ENCODE measurements at places on chromosomes 2 and 18.

DNA sequence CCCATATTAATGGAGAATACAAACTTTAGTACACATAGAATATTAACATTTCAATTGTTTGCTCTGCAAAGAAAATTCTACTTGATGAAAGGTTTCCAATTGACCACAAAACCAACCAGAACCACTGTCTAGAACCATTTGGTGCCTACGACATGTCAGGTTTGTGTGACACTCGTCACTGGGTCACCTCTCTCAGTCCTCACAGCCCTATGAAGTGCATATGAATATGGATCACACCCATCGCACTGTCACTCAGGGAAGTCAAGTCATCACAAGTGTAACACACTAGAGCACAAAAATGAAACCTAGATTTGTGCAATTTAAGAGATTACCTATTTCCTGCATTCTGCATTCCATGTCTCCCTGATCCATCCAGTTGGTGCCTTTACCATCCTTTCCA, 43.7 kb downstream of the PTPN2 start:
- DNase-seq, result no peak

GRCh38 chr2:178804791-178805190, 2.4 kb downstream of the TTN start:
- DNase-seq, result no peak

- DNase-seq, result no peak
These were observed 98.4 kb downstream of the PIEZO2 start for GRCh38 chr18:11050966-11051365.

- no peak for DNase-seq
These were observed 217.3 kb upstream of the HS6ST1 start for GRCh38 chr2:128535953-128536352.

DNA sequence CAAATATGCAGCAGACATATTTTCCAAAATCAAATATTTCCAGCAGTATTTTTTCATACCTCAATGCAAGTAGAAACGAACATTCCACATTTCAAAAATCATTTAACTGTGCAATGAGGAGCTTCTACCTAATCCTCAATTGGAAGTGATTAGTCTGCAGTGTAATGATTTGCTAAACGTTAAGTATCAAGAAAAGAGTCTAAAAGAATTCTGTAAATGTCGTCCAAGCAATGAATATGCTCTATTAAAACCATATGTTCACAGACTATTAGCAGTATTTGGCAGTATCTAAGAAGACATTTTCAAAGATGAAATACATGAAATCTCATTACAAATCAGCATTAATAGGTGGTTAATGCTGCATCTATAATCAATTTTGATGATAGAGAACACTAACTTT, 15.9 kb downstream of the DYM start:
- no peak for DNase-seq

DNA sequence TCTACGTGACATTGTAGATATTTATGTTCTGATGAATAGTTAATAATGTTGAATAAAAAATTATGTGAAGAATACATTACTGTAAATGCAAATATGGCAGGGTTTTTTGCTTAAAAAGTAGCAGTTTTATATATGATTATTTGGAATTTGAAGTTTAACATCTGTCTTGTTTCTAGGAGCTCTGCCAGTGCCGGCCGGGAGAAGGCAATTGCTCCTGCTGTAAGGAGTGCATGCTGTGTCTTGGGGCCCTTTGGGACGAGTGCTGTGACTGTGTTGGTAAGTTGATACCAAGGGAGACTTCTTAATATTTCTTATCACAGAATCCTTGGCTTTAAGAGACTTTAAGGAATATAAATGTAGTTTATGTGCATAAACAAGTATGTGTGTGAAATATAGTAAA, 25.2 kb downstream of the TWSG1 start:
- no peak for DNase-seq

GRCh38 chr2:191030521-191031154, 16.7 kb upstream of the STAT1 start:
- DNase-seq, result peak; percentile 18

Data from WTC11 (cell line).